ENCODE measurements at places on chromosomes 6 and 20.

DNA sequence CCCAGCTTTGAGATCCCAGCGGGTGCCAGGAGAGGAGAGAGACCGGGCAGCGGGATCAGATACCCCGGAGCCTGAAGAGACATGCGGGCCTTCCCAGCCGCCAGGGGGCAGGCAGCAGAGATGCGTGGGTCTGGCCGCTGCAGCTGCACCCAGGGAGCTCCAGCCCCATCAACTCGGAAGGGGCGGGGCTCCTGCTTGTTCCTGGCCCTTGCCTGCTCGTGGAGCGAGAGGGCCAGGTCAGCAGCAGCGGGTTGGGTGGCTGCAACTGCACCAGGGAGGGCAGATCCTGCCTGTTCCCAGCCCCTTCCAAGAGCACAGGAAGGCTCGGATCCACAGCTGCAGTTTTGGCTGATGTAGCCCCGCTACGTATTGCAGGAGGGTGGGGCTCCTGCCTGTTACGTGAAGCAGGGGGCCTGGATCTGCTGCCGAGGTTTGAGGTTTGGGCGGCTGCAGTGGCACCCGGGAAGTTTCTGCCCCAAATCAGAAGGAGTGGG lies 532.8 kb downstream of the RFPL4B start:
- DNase-seq: no peak

- DNase-seq: no peak
Measured at GRCh38 chr6:125431971-125432370, 130.2 kb upstream of the HDDC2 start.

DNA sequence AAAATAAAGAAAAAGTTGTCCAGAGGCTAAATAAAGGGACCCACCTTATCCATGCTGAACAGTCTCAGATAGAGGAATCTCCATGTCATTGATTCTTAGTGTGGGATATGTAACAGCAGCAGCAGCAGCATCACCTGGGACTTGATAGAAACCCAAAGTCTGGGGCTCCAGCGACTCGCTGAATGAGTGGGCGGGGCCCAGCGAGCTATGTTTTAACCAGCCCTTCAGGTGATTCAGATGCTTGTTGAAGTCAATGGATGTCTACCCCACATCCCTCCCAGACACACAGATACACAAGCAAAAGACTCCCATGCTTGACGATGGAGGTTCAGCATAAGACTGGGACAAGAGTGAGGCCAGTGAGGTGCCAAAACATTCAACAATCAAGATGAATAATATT lies 298.6 kb downstream of the UBE3D start:
- no peak for DNase-seq

DNA sequence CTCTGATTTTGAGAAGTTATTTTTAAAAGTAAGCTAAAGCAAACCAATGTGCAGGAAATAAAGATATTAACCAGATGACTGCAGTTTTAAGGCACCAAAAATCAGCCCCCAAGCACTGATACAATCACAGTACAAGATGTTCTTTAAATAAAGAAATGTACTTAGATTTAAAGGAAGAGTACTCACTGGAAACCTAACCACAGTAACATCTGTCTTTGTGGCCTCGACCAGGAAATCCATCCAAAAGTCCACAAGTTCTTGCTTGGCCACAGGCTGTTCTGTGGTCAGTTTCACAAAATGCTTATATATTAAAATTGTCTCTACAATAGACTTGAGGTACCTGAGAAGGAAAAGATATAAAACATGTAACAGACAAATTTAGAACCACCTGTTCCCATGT lies 105.9 kb upstream of the MAP7 start:
- DNase-seq: peak; percentile 67

- no peak for DNase-seq
Measured at GRCh38 chr6:149076355-149076734, 241.2 kb upstream of the TAB2 start.

GRCh38 chr20:23013429-23013828 lies 21.7 kb upstream of the SSTR4 start:
- no peak for DNase-seq

GRCh38 chr6:160792708-160793107 lies 90.7 kb downstream of the PLG start:
- no peak for DNase-seq

DNA sequence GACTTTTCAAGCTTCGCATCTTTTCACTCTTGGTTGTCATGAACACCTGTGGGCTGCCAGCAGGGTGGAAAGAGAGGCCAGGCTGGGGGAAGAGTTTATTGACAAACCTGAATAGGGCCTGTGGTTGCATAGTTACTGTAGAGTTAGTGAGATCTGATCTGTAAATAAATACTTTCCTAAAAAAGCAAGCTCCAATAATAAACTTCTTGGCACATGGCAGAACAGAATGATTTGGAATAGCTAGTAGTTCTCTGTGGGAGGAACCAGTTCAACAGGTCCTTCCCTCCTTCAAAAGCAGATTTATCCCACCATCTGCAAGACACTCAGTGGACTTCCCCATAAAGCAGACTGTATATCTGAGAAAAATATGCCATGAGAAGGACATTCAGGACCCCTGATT lies 445.0 kb downstream of the HACE1 start:
- no peak for DNase-seq

- DNase-seq: peak; percentile 68
Measured at GRCh38 chr20:10665027-10665561, 8.7 kb downstream of the JAG1 start.

DNA sequence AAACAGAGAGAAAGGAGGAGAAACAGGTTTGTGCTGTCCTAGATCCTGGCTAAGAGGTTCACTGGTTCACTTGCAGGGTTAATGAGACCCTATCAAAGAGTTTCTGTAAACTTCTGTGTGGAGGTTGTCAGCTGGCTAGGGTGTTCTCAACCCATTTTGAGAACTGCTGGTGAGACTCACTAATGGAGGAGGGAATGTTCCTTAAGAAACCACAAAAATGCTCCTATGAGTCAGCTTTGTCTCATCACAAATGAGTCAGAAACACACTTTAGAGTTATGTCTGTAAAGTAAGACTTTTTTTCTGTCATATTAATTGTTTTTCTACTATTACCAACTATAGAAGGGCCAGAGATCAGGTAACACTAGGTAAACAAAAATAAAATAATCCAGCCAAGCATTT lies 884.4 kb downstream of the PHF3 start:
- peak; percentile 98 for DNase-seq

- DNase-seq: no peak
Measured at GRCh38 chr20:56592211-56592610, 36.9 kb upstream of the TFAP2C start.

DNA sequence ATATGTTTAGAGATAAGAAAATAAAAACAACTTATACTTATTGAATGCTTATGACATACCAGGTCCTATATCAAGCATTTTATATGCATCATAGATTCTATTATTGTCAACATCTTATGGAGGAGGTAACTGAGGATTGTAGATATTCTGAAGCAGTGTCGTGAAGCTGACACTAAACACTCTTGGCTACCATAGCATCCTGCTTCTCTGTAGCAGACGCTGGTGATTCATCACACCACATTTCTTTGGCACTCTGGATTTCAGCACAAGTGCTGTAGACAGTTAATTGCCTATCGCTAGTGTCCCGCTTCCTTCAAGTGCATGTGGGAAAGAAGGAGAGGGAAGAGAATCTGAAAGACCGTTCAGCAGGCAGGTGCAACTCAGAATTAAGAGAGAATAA lies 317.1 kb downstream of the PLCB1 start:
- DNase-seq: no peak

DNA sequence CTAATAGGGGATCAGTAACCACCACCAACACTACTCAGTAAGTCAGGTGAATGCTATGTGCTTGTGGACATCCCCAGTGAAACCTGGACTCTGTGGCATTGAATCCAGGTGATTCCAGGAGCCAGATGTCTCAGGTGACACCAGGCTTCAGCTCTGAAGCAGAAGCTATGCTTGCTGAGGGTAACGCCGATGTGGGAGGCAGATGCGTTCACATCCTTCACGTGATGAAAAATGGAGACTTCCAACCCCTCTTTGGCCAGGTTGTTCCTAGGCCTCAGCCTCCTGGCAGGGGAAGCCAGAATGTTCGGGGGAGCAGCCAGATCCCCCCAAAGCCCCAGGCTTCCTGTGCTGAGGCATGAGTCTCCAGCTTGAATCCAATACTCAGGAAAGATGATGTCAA lies 209.8 kb upstream of the PDE10A start:
- DNase-seq: no peak

DNA sequence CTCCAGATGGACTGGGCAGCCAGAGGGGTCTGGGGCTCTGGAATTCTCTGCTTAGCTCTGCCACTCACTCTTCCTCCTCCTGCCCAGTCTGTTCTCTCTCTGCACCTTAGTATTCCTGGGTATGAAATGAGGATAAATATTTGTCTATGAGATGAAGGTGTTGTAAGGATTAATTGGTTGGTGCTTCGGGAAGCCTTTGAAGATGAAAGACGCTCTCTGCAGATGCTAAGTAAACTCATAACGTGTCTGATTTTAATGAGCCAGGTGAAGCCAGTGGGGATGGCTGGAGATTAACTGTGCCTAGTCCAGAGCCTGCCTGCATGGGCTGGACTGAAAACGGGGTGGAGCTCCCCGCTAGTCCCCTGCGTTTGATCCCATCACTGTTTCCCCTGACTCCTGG lies 23.1 kb upstream of the TCP11 start:
- DNase-seq: no peak

DNA sequence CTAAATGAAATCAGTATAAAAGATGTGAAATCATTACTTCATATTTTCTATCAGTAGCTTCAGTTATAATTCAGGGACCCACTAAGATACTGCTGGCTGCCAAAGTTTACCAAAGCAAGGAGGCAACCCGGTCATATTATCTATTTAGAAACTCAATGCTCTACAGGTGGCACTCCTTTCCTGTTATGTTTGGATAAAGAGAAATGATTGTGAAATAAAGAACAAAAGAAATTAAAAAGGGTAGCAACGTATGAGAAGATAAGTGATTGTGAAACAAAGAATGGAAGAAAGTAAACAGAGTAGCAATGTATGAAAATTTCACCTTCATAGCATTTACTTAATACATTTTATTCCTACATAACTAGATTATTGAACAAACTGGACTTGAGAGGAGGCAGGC lies 45.2 kb downstream of the RSPH3 start:
- DNase-seq: no peak

GRCh38 chr6:43170417-43170930 lies 595 bp upstream of the SRF start:
- DNase-seq: peak; percentile 92

- DNase-seq: peak; percentile 93
Measured at GRCh38 chr20:45337367-45338120, 10.7 kb downstream of the SDC4 start.

DNA sequence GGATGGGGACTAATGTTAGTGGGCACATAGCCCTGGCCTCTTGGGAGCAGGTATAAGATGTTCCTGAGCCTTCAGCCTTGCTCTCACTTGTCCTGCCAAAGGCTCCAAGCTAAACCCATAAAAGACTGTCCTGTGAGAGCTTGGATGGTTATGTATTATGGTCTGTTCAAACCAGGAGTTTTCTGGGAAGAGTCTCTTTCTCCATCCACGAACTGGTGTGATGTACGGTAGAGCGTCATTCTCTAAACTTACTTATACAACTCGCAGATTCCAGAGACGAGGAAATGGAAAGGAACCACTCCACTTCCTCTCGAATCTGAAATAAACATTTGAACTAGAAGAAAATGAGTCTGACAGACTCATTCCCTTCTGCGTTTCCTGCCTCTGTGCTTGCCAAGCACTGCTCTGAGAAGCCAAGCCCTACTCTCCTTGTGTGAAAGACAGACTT lies 5.3 kb downstream of the SOBP start:
- peak; percentile 52 for DNase-seq

DNA sequence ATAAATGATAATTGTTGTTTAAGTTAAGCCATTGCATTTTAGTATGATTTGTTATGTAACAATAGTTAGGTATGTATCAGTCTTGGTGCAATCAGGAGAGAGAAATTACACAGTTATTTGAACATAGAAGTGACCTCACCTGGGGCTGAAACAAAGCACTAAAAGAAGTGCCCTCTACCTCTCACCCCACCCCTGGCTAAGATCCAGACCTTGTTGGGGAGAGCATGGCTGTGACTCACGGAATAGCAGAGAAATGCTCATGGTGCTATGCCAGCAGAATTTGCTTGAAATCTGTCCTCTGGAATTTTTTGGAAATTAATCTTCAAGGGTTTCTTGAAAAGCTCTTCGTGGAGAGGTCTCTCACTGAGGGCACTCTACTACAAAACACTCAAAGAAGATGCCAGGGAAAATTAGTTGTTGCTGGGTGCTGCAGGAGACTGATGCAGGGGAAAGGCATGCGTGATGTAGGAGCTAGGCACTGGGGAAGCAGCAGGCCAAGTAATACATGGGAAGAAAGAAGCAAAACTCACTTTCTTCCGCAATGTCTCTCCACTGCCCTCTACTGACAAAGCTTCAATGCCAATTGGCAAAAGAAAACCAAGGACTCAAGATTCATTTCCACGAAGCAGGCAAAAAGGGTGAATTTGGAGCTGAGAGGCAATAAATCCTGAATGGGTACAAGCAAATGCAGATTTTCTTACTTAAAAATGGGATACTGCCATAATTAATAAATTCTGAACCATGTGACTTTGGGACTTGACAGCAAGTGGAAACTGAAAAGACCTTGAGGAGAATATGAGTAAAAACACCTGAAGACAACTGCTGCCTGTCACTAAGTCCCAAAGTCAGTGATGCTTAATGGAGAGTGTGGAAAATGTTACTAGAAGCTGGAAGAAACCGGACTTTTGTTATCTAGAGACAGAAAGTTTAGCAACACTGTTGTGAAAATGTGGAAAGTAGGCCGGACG lies 136.3 kb upstream of the ZNF184 start:
- DNase-seq: peak; percentile 87

- DNase-seq: no peak
Measured at GRCh38 chr6:45870531-45870930, 145.1 kb downstream of the CLIC5 start.

DNA sequence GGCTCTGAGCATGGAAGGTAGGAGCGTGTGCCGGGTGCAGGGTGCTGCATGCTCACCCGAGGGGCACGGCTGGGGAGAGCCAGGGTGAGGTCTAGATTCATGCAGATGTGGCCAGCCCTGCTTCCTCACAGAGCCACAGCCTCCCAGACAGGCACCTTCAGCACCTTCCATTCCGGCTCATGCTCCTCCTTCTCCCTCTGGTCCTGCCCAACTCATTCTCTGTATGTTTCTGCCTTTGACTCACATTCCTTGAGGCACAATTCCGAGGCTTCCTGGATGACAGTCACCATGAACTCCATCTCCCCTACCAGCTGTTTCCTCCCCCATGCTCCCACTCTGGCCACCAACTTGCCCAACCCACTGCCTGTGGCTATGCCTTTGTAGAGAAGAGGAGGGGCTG lies 35.4 kb downstream of the DACT2 start:
- DNase-seq: no peak

GRCh38 chr6:87082160-87082721 lies 12.7 kb downstream of the CGA start:
- no peak for DNase-seq

Data from choroid plexus epithelial cell (primary cell).